ENCODE measurements at places on chromosomes 7 and 10.

- DNase-seq: peak; percentile 96
These were observed 643 bp upstream of the SLC25A28 start for GRCh38 chr10:99620711-99621453.

GRCh38 chr7:90994601-90995000 lies 269.6 kb upstream of the FZD1 start:
- DNase-seq: no peak

DNA sequence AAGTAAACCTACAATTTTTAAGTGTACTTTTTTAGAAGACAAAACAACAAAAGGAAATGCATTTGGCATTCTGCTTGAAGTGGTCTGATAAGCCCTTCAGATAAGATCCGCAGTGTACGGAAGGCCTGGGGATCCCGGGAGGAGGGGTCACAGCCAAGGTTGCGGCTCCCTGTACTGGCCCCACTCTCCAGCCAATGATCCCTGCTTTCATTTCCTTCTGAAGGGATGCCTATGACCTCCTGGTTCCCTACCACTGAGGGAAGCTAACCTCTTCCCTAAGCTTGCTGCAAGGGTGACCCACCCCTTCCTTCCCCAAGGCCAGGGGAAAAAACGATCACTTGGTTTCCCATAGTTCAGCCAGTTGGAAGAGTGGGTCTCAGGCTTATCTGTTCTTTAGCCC lies 5.3 kb downstream of the DENND2A start:
- no peak for DNase-seq

GRCh38 chr7:107501593-107501992 lies 31.7 kb downstream of the GPR22 start:
- DNase-seq: peak; percentile 31

DNA sequence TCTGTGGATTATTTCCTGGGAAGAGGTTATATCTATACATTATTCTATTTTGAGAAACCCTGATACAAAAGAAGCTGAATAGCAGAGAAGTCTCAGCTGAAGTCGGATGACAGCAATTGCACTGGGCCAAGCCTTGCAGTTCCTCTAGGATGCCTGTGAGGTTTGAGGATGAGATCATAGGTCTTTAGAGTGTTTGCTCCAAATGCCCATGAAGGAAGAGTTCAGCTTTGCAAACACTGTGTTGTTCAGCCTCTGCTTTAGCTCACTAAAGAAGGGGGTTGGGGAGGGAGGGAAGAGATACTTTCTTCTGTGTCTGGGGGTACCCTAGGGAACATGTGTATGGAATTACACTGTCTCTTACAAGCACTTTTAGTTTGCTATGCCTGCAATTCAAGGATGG lies 282.5 kb upstream of the NRP1 start:
- no peak for DNase-seq

- no peak for DNase-seq
These were observed 453.4 kb upstream of the NFE2L3 start for GRCh38 chr7:25698451-25699113.
